ENCODE measurements at places on chromosomes 11 and 22. TPM values are rescaled to one million over a fixed set of nuclear protein-coding genes. Genes with fewer than 3 reads are reported as not detected.

The CDC42BPG gene
- 0.35 TPM for total RNA-seq

The PNPLA5 gene
- not detected for total RNA-seq

GRCh38 chr11:79670882-79671281 is 230.1 kb upstream of the TENM4 start:
- DNase-seq = no peak

The ALG8 gene
- total RNA-seq = 21.1 TPM

DNA sequence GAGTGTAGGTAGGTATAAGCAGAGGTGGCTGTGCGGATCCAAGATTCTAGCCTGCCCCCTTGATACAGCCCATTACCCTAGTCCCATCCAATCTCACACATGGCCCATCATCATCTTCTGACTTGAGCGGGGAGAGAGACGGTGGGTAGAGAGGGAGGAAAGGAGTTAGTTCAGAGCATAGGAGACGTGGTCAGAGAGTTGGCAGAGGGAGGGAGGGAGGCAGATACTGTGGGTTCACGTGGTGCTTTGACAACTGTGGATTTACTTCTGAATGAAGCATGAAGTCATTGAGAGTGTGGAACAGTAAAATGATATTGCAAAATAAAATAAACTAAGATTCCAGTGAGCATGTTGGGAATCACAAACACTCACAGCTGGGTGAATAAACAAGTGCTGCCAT is 31.4 kb upstream of the VPREB1 start:
- no peak for DNase-seq

DNA sequence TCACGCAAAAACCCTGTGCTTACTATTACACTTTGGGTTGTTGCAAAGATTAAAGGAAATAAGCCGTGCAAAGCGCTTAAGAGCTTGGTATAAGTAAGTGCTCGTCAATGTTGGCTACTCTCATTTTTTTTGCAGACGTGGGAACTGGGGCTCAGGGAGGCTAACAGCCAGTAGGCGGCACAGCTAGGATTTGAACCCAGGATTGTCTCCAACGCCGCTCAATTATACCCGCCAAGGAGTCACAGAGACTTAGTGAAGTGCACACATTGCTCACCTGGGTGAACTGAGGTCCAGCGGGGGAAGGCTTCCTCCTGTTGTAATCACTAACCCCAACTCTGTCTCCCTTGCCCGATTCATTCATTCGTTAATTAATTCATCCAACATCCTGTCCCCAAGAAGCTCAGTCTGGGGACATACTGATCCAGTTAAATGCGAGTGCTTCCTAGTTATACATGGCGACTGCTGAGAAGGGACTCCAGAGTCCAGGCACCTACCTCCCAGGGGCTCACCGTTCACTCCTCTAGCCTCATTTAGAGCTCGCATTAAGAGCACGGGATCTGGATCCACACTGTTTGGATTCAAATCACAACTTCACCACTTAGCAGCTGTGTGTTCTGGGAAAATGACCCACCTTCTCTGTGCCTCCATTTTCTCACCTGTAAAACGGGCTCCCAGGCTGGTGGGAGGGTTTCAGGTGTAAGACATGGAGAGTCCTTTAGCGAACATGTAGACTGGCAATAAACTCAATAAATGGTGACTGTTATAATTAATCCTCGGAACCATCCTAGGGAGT is 838 bp upstream of the MTFP1 start:
- DNase-seq = peak; percentile 44

- no peak for DNase-seq
Measured at GRCh38 chr11:122791836-122792235, 46.5 kb upstream of the CRTAM start.

The KCNJ11 gene
- 12.9 TPM for total RNA-seq

- no peak for DNase-seq
Measured at GRCh38 chr22:33823552-33823951, 96.7 kb downstream of the LARGE1 start.

- DNase-seq = no peak
Measured at GRCh38 chr22:49626361-49627216, 201.1 kb downstream of the BRD1 start.

GRCh38 chr22:23387827-23388516 is 192.1 kb downstream of the IGLL1 start:
- no peak for DNase-seq

The CDON gene
- total RNA-seq = 42.1 TPM

The OR10G8 gene
- total RNA-seq = not detected

The APLNR gene
- total RNA-seq = 43.2 TPM

DNA sequence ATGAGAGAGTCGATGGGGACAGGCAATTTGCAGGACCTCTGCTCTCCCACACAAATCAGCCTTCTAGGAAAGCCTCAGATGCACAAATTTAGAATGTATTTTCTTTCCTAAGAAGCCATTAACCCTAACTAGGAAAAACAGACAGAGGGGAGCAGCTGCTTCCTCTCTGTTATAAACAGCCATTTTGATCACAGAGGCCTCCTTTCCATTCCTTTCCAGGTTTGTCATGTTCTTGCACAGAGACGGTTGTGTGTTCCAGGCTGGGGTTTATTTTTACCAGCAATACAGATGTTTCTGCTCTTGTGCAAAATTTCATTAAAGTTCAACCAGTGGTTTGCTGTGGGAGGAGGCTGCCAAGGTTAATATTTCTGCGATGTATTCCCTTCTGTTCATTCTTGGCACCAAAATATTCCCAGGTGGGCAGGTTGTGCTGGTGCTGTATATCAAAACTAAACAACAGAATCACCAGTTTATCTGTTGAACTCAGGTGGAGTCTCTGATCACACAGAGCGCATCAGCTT is 90.2 kb downstream of the NAV2 start:
- peak; percentile 16 for DNase-seq

DNA sequence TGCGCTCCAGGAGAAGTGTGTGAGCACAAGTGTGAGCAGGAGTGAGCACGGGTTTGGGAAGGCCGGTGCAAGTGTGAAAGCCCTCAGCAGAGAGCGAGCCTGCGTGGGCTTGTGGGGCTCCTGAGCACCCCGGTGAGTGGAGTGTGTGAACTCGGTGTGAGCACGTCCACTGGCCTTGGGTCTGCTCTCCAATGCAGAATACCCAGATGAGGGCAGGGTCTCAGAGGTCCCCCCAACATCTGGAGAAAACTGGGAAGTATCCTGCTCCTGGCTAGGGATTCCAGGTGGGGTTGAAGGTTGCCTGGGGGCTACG is 1.2 kb downstream of the ESRRA start:
- no peak for DNase-seq

DNA sequence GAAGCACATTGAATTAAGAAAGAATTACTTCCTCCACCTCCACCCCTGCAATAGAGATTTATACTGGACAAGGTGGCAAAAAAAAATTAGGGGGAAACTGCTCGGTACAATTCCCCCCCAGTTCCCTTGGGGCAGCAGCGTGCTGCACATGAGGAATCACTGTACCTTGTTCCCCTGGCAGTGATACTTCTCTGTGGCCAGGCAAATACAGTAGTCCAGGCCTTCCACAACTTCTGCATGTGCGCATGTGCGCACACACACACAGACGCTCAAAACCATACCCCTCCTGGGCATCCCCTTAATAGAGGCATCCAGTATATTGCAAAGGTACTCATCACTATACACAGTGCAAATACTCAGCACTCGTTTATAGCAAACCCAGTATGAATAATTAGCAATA is 68.9 kb downstream of the ARFGAP2 start:
- DNase-seq = no peak

GRCh38 chr11:120236169-120237107 is 3.5 kb upstream of the POU2F3 start:
- DNase-seq = no peak

- no peak for DNase-seq
Measured at GRCh38 chr11:86790195-86790725, 10.1 kb upstream of the PRSS23 start.

The CCDC89 gene
- 2.3 TPM for total RNA-seq

The OR52I2 gene
- total RNA-seq = not detected

DNA sequence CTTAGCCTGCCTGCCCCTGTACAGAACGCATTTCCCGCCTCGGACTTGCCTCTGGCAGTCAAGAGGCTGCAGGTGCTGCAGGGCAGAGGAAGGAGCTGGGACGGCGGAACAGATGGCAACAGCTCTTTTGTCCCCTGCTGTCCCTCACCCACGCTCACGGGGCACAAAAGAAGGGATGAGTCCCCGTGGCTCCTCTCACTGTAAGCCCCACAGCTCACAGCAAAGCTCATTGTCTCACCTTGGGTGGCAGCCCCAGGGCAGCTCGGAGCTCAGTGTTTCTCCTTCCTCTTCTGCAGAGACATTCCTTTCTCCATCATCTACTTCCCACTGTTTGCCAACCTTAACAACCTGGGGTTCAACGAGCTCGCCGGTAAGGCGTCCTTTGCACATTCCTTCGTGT is 24.3 kb downstream of the SLC25A18 start:
- no peak for DNase-seq

DNA sequence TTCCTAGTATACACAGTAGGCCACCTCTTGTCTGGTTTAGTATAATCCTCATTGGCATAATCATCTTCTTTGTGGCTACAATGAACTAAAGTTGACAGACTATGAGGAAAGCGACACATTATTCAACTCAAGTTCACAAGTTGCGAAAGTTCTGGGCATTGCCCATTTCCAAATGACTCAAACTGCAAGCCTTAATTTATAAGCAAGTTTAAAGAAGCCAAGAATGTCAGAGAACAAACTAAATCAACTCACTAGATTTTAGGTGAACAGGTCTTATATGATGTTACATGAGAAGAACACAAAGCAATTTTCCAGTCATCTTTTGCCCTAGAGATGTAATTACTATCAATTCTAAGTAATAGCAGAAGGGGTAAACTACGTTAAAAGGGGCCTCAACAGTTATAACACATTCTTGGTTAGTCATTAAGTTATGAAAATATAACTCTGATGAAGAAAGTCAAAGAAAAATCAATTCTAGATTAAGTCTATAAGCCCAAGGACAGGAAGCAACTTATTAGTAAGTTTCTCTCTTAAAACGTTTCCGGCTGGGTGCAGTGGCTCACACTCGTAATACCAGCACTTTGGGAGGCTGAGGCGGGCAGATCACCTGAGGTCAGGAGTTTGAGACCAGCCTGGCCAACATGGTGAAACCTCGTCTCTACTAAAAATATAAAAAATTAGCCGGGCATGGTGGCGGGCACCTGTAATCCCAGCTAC is 21.5 kb downstream of the PICALM start:
- no peak for DNase-seq

DNA sequence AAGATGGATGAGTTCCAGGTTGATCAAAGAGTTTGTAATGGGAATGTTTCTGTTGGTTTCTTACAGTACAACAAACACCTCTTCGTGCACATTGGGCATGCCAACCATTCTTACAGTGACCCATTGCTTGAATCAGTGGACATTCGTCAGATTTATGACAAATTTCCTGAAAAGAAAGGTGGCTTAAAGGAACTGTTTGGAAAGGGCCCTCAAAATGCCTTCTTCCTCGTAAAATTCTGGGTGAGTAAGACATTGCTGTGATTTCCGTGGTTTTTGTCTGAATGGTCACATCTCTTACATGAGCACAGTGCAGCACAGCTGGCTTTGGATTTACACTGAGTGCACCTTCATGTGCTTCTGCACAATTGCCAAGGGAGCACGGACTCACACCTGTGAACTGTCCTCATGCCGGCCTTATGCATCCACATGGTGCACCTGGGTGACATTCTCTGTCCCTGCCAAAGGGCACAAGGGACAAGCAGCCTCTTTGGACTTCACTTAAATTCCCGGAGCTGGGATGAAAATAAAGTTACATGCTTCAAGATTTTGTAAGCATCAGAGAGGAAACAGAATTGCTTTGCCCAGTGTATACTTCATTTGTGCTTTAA is 107.1 kb upstream of the RASSF10 start:
- no peak for DNase-seq

GRCh38 chr11:62921201-62921572 is at the start of gene CHRM1:
Gene CHRM1 (minus strand): TSS chr11:62921363. CDS start chr11:62911100, 10,263 bp downstream.
- no peak for DNase-seq

- DNase-seq = no peak
Measured at GRCh38 chr11:80109652-80110051, 668.8 kb upstream of the TENM4 start.

DNA sequence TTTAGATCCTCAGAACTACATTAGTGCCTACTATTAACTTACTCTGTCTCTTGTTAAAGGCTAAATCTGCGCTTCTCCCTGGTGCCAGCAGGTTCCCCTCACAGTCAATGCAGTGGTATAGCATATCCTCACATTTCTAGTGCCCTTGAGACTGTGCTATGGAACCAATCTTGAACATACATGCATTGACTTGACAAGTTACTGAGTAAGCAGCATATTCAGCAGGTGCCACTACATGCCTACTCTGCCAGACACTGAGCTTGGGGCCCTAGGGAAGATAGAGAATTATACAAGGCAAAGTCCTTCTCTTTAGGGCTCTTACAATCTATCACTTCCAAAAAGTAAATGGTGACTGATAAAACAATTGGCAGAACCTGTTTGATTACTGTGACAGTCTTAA is 3.2 kb downstream of the FUT4 start:
- DNase-seq = no peak

The MMP8 gene
- 0.13 TPM for total RNA-seq

DNA sequence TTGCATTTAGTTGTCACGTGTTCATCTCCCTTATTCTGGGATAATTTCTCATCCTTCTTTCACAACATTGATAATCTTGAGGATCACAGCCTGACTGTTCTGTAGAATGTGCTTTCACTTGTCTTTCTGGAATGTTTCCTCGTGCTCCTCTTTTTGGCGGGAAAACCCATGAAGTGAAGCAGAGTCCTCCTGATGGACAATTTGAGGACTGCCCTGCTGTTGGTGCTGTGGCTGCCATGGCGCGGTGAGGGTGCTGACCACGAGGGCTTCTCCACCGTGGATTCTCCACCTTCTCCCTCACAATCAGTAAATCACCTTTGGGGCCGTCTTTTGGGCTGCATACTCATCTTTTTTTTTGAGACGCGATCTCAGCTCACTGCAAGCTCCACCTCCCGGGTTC is 946.9 kb downstream of the BRD1 start:
- DNase-seq = no peak

DNA sequence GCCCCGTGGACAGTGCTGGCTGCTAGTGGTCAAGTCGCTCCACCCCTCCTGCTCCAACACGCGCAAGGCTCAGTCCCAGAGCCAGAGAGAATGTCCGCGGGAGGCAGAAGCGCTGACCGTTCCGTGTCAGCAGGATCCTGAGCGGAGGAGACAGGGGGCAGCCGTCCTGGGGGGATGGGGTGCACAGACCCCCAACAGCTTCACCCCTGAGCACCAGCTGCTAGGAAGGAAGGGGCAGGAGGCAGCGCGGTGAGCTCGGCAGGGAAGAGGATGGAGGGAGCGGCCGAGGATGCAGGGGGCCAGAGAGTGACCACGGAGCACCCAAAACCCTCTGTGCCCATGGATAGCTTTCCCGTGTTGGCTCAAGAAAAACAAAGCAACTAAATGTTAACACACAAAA is 6.4 kb upstream of the TTLL8 start:
- no peak for DNase-seq

The TSSC4 gene
- total RNA-seq = 36.7 TPM

GRCh38 chr11:76641905-76642304 is 28.6 kb downstream of the LRRC32 start:
- DNase-seq = no peak

DNA sequence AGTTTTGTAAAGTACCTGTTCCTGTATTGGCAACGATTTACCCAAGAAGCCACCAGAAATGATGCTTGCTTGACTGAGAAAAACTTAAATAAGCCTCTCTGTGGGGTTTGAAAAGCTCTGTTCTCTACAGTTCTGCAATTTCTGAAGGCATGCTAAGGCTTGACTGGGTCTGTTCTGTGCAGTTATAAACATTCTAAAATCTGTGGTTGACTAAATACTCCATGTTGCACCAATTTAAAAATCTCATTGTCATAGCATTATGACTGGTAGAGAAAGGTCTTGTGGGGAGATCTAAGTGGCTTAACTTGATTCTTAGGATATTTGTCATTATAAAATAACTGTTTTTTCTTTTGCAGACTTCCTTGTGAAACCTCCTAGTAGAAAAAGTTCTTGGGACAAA is 73.7 kb downstream of the MTMR3 start:
- no peak for DNase-seq

The CCDC157 gene
- 0.89 TPM for total RNA-seq
